Activated CD4-positive, alpha-beta T cell treated with anti-CD3 and anti-CD28 coated beads for 36 hours (primary cell): ENCODE measurements at places on chromosomes 5 and 9. TPM values are rescaled to one million over a fixed set of nuclear protein-coding genes. Genes with fewer than 3 reads are reported as not detected.

GRCh38 chr5:117805058-117805457, 1183.3 kb downstream of the DTWD2 start:
- no peak overlapping the region for H3K27ac ChIP-seq
- no peaks in the 10 kb centered on the region for H3K4me1 ChIP-seq
- no peaks in the 10 kb centered on the region for H3K27me3 ChIP-seq

GRCh38 chr5:150117945-150118560, 31.7 kb upstream of the CSF1R start:
- no peak overlapping the region for H3K27ac ChIP-seq
- H3K27me3 ChIP-seq = no peaks in the 10 kb centered on the region
- no peaks in the 10 kb centered on the region for H3K36me3 ChIP-seq
- H3K4me1 ChIP-seq = no peaks in the 10 kb centered on the region
- DNase-seq = no peak

DNA sequence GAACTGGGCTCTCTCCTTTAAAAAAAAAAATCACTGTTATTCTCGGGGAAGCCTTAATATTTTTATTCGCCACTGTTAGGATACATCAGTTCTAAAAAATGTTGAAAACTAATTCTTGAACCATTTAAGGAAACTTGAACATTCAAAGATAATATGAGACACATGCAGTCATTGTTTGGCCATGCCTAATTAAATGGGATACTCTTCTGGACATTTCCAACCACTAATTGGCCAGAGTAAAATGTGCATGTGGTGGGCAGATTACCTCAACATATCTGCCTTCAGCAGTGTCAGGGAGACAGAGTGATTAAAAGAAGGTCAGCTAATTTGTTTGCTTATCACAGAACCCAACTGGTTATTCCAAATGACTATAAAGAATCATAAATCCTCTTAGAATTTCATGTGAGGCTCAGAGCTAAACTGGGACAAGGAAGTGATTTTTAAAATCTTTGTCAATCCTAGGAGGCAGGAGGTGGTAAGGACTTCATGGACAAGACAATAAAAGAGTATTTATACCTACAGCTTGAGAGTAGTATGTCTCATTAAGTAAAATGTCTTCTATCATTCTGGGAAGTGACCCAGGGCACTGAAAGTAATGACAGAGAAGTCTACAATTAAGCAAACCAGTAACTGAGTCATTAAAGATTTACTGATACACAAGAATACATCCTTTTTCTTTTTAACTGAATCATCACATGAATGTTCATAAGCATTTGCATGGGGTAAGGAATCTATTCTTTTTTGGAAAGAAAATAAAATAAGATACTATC, 242.9 kb upstream of the TRPM3 start:
- H3K4me1 ChIP-seq = no peaks in the 10 kb centered on the region
- H3K4me3 ChIP-seq = no peak overlapping the region
- no peaks in the 10 kb centered on the region for H3K36me3 ChIP-seq
- peaks cover 3% of the 10 kb centered on the region for H3K27me3 ChIP-seq

GRCh38 chr5:138545919-138546562, 3.0 kb upstream of the ETF1 start:
- peaks cover 48% of the 10 kb centered on the region for H3K4me1 ChIP-seq
- H3K27me3 ChIP-seq = no peaks in the 10 kb centered on the region
- H3K36me3 ChIP-seq = peaks cover 36% of the 10 kb centered on the region
- H3K27ac ChIP-seq = no peak overlapping the region

GRCh38 chr9:95517559-95518425, 1.0 kb upstream of the PTCH1 start:
- no peak overlapping the region for H3K27ac ChIP-seq
- H3K27me3 ChIP-seq = peaks cover 23% of the 10 kb centered on the region
- peaks cover 19% of the 10 kb centered on the region for H3K4me1 ChIP-seq

DNA sequence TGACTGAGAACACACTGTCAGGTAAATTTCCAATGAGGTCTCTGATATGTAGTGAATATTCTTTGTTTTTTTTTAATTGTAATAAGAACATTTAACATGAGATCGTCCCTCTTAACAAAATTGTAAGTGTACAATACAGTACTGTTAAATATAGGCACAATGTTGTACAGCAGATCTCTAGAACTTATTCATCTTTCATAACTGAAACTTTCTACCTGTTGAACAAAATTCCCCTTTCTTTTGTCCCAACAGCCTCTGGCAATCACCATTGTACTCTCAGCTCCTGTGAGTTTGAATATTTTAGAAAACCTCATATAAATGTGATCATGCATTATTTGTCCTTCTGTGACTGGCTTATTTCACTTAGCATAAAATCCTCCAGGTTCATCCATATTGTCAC, 10.6 kb upstream of the PRLR start:
- no peak overlapping the region for H3K4me3 ChIP-seq
- H3K36me3 ChIP-seq = no peaks in the 10 kb centered on the region
- H3K27me3 ChIP-seq = peaks cover 9% of the 10 kb centered on the region
- no peaks in the 10 kb centered on the region for H3K4me1 ChIP-seq

DNA sequence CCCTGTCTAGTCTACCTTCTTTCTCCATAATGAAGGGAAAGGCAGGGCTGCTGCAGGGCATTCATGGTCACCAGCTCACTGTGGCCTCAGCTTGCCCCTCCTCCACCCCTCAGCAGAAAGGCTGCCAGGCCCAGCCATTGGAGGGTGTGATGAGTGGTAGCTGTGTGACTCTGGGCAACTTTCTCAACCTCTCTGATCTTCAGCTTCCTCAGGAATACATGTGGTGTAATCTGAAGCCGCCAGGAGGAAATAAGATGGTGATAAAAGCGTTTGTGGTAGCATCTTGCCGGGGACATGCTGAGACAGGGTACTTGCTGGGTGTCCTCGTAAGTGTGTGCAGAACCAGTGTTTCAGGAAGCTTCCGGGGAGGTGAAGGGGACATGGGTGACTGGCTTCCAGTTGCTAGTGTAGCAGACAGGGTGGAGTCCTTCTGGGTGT, 9.8 kb downstream of the CXCL14 start:
- no peaks in the 10 kb centered on the region for H3K4me1 ChIP-seq
- no peak for DNase-seq
- no peaks in the 10 kb centered on the region for H3K36me3 ChIP-seq

- H3K4me1 ChIP-seq = peaks cover 4% of the 10 kb centered on the region
- H3K4me3 ChIP-seq = no peak overlapping the region
- DNase-seq = peak; percentile 20
- H3K27me3 ChIP-seq = peaks cover 5% of the 10 kb centered on the region
Measured at GRCh38 chr5:123496892-123497291, 15.1 kb upstream of the CSNK1G3 start.

The TMEM215 gene
- total RNA-seq = not detected

- no peak for DNase-seq
- H3K4me1 ChIP-seq = no peaks in the 10 kb centered on the region
- no peak overlapping the region for H3K27ac ChIP-seq
- no peak overlapping the region for H3K4me3 ChIP-seq
- peaks cover 11% of the 10 kb centered on the region for H3K27me3 ChIP-seq
Measured at GRCh38 chr9:3191715-3192114, 334.1 kb downstream of the RFX3 start.

DNA sequence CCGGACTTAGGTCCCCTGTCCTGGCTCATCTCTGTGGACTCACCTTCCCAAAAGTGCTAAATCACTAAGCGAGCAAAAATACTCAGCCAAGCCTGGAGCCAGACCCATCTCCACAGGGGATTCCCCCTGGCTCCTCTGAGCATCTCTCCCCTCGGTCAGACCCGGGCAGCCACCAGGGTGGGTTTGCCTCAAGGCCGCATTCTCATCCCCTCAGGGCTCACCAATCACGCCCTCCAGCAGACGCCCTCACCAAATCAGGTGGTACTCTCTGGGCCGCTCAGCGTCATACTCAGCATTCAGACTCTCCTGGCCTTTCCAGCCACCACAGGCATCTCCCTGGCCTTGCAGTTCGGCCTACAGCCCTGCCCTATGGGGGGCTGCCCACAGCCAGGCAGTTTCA, 49.7 kb downstream of the C5orf15 start:
- H3K4me3 ChIP-seq = no peak overlapping the region
- no peak for DNase-seq
- peak overlapping the region; percentile 29 for H3K27ac ChIP-seq
- peaks cover 20% of the 10 kb centered on the region for H3K4me1 ChIP-seq
- H3K27me3 ChIP-seq = no peaks in the 10 kb centered on the region

DNA sequence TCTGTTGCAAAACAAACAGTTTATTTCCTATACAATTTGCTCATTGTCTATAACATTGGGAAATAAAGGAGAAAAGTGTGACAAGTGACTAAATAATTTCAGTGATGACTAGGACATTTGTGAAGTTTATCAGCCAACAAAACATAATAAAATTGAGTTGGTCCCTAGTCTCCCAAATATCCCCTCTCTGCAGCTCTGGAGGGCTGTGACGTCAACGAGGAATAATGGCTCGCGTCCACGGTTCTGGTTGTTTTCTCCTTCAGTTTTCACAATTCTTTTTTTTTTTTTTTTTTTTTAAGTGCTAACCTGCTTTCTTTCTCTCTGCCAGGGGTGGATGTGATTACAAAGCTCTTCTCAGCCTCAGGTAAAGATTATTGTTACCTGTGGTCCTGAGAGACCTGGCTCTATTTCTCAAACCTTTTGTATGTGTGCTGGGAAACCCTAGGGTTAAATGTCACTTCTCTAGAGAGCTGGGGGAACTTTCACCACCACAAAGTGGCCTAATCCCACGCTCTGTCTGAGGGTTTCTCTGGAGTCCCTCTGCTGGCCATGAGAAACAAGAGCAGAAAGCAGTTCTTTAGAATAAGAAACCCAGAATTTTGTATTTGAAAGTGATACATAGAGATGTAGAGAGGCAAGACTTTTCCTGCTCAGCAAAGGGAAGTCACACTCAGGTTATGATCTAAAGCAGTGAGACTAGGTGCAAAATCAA, 36.2 kb upstream of the ANKRD55 start:
- no peaks in the 10 kb centered on the region for H3K36me3 ChIP-seq
- H3K27ac ChIP-seq = no peak overlapping the region
- no peaks in the 10 kb centered on the region for H3K27me3 ChIP-seq
- H3K4me3 ChIP-seq = no peak overlapping the region
- H3K4me1 ChIP-seq = peaks cover 19% of the 10 kb centered on the region

The ARL15 gene
- 5.4 TPM for total RNA-seq

GRCh38 chr5:67903656-67904055, 311.9 kb upstream of the PIK3R1 start:
- no peak overlapping the region for H3K4me3 ChIP-seq
- peaks cover 2% of the 10 kb centered on the region for H3K27me3 ChIP-seq
- no peak for DNase-seq
- H3K4me1 ChIP-seq = no peaks in the 10 kb centered on the region
- no peaks in the 10 kb centered on the region for H3K36me3 ChIP-seq

DNA sequence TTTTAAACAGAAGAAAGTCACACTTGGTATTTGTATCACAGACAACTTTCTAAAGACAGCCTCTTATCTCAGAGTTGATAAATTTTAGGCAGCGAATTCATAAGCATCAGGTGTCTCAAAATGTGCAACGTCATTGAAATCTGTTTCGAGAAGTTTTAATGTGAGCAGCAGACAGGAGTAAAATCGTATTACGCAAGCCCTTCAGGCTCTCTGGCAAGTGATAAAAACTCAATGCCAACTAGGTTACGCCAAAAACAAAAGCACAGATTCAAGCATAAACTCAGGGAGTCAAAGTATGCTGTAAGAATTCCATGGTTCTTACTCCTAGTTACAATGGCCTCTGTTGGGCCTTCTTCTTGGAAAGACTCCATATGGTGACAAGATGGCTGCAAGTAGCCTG, 244.7 kb downstream of the SEMA5A start:
- no peaks in the 10 kb centered on the region for H3K27me3 ChIP-seq
- H3K4me3 ChIP-seq = no peak overlapping the region
- DNase-seq = no peak
- no peak overlapping the region for H3K27ac ChIP-seq

- no peaks in the 10 kb centered on the region for H3K4me1 ChIP-seq
- no peak for DNase-seq
- H3K27me3 ChIP-seq = no peaks in the 10 kb centered on the region
Measured at GRCh38 chr5:5044247-5044840, 95.8 kb upstream of the ADAMTS16 start.

The LRRC14B gene
- total RNA-seq = 0.11 TPM

DNA sequence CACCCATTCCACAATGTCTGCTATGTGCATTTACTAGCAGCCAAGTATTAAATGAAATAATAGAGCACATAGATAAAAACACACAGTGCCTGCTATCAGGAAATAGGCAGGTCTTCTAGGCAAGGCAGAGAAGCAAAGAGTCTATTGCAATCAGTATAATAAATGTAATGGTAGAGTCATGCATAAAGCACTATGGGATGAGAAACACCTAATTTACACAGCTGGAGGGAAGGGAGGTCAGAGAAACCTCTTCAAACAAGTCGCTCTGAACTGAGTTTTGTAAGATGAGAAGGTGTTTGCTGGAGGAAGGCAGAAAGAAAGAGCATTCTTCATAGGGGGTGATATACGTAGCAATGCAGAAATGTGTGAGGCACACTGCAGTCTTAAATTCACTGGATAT, 341.0 kb upstream of the DMAC1 start:
- no peaks in the 10 kb centered on the region for H3K27me3 ChIP-seq
- H3K36me3 ChIP-seq = no peaks in the 10 kb centered on the region
- H3K4me1 ChIP-seq = no peaks in the 10 kb centered on the region
- H3K27ac ChIP-seq = no peak overlapping the region
- no peak overlapping the region for H3K4me3 ChIP-seq
- DNase-seq = no peak

GRCh38 chr9:117265253-117265652, 149.6 kb downstream of the ASTN2 start:
- no peaks in the 10 kb centered on the region for H3K27me3 ChIP-seq
- H3K36me3 ChIP-seq = no peaks in the 10 kb centered on the region
- H3K4me3 ChIP-seq = no peak overlapping the region
- DNase-seq = no peak
- no peak overlapping the region for H3K27ac ChIP-seq

DNA sequence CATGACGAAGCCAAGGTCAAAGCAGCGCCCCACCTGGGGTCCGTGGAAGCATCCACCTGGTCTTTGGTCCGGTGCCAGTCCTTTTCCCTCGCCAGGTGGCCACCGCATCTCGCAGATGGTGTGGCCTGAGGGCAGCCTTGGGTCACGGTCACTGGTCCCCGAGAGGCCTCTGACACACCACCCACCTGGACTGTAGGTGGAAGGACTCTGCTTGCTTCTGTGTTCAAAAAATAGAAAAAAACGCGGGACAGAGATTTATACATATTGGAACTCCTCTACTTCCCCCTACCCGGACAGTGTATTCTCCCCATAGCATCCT, 466 bp upstream of the TTC39B start:
- H3K36me3 ChIP-seq = peaks cover 16% of the 10 kb centered on the region
- peak overlapping the region; percentile 98 for H3K4me3 ChIP-seq
- DNase-seq = no peak
- peaks cover 59% of the 10 kb centered on the region for H3K4me1 ChIP-seq
- H3K27me3 ChIP-seq = no peaks in the 10 kb centered on the region

The FCN2 gene
- not detected for total RNA-seq

The CDKN2B gene
- total RNA-seq = not detected
